ENCODE measurements at places on chromosomes 16 and 17.

DNA sequence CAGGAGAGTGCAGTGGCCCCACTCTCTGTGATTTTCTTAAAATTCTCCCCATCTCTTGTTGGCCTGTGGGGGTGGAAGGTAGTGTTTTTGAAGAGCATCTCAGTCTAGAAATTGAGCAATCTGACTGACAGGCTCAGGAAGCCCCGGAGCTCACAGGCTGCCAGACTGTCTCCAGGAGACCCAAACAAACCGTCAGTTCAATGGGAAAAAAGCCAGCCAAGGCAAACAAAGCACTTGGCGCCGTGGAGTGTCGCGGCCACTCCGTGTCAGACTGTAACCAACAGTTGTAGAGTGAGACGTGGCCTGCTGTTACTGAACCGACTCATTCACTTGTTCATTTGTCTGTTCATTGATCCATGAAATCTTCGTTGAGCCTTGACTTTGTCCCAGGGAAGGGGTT is 33.7 kb downstream of the RGS9 start:
- DNase-seq = no peak

- no peak for DNase-seq
These were observed 170.4 kb downstream of the SALL1 start for GRCh38 chr16:50980666-50981065.

DNA sequence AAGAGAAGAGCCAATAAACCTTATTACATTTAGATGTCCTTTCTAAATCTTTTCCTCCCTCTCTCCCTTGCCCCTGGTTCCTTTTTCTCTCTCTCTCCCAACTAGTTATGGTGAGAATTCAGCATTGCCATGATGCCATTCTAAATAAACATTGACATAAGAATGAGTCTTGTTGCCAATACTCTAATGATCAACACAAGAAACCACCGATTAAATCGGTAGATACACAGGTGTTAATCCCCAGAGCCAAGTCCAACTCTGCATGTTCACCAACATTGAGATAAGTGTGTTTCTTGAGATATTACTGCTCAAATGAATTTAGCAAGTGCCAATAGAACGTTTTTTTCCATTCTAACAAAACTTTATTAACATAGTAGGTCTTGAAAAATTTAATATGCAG is 412.1 kb downstream of the KCNJ2 start:
- no peak for DNase-seq

DNA sequence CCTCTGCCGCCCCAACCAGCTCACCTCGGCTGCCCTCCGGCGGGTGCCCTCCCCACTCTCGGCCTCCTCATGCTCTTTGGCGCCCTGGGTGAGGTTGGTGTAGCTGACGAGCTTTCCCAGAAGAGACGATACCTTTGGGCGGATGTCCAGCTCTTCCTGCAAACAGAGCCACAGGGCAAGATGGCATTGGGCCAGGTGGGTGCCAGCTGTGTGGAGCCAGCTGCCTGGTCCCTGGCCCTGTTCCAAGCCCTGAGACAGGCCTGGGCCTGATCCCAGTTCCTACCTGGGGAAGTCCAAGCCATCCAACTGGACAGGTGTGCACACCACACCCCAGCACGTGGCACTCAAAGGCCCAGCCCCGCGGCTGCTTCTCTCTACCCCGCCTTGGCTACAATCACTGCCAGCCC is 6.9 kb downstream of the SLC12A4 start:
- DNase-seq = no peak

- DNase-seq = no peak
These were observed 254.3 kb upstream of the TNRC6C start for GRCh38 chr17:77704048-77704815.

GRCh38 chr17:61504697-61505096 is 52.5 kb downstream of the TBX4 start:
- DNase-seq = no peak

DNA sequence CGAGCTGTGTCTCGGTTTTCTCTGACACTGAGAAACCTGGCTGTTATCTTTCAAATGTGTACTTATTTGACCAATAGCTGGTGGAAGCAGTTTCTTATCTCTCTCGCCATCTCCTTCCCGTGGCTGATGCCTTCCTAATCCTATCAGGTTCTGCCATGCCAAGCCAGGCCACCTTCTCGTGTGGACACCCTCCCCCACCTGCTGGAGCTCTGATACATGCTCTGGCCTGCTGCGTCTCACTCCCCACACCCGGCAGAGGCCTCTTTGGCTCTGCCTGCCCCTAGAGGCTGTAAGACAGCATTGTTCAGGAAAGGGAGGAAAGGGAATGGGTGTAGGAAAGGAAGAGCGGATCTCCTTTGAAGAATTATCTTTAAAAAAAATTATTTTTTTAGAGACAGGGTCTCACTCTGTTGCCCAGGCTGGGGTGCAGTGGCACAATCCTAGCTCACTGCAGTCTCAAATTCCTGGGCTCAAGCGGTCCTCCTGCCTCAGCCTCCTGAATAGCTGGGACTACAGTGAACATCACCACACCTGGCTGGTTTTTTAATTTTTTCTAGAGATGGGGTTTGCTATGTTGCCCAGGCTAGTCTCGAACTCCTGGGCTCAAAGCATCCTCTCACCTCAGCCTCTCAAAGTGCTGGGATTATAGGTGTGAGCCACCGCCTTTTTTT is 7.5 kb upstream of the ARMC5 start:
- DNase-seq = no peak

- no peak for DNase-seq
These were observed 36.0 kb downstream of the SOCS3 start for GRCh38 chr17:78323826-78324390.

DNA sequence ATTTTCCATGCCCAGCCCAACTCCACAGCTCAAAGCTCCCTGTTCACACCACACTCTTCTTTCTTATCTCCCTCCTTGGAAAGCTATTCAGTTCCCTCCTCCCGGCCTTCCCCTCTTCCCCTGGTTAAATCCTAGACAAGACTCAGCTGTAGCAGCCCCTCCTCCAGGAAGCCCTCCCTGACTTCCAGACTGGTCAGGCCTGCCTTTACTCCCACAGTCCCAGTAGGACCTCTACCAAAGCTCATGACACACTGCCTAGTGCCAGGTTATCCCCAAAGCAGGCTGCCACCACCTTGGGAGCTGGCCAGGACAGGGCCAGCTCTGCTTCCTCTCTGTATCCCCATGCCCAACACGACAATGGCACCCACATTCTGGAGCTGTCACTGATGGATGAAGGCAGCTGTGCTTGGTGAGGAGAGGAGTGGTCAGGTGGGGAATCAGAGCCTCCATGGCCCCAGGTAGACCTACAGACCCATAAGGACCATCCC is 50.0 kb downstream of the BEAN1 start:
- no peak for DNase-seq

- DNase-seq = no peak
These were observed 74.1 kb downstream of the SREBF1 start for GRCh38 chr17:17762744-17763105.

GRCh38 chr17:60354223-60354622 is 37.7 kb downstream of the USP32 start:
- no peak for DNase-seq

GRCh38 chr16:55324285-55325079 is 479 bp downstream of the IRX6 start:
- no peak for DNase-seq

DNA sequence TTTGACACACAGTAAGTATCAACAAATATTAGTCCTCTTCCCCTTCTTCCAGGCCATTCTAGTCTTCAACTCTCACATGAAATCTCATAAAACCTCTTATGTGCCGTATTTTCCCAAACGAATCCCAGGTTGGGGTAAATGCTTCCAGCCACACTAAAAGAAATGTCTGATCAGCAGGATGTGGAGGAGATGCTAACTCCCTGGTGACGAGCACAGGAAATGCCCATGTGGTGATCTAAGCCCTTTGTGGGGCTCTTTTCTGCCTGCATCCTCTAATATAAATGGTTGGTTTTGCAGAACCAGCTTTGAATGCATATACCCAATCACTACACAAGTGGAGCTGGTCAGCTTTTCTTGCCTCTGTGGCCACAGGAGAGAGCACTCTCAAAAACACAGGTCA is 498.2 kb upstream of the ERCC4 start:
- no peak for DNase-seq

- DNase-seq = no peak
These were observed 10.3 kb downstream of the CENPV start for GRCh38 chr17:16342979-16343378.
